ENCODE measurements at places on chromosomes 1 and 21.

DNA sequence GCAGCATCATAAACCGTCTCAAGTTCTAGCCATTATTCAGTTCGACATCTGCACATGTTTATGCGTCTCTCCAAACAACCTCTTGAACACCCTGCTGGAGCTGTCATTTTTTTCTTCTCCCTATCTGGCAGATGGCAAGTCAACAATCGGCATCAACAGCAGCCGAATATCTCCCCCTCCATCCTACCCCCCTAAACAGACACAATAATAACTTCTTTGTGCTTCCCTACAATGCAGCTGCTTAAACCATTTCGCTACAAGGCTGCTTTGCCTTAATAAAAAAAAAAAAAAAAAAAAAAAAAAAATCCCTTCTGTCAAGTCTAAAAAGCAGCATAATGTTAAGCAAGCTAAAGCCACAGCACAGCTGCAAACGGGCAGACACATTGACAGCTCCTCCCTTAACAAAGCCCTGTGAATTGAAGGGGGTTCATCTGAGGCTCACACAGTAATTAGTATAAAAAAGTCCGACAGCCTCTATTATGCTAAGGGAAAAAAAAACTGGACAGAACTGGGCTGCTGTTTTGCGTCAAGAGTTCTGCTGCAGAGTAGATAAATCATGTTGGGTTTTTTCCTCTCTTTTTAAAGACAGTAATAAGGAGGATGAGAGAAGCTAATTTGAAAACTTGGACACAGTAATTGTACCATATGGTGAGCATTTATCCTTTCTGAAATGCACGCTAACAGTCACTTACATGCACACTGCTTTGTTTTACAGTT, 136.4 kb downstream of the AKT3 start:
- no peak for DNase-seq

GRCh38 chr1:156805766-156806511, 10.7 kb downstream of the SH2D2A start:
- no peak for DNase-seq

- DNase-seq, result no peak
These were observed 100.6 kb upstream of the ARTN start for GRCh38 chr1:43832998-43833397.

GRCh38 chr1:78054559-78054958, 8.8 kb downstream of the GIPC2 start:
- no peak for DNase-seq

DNA sequence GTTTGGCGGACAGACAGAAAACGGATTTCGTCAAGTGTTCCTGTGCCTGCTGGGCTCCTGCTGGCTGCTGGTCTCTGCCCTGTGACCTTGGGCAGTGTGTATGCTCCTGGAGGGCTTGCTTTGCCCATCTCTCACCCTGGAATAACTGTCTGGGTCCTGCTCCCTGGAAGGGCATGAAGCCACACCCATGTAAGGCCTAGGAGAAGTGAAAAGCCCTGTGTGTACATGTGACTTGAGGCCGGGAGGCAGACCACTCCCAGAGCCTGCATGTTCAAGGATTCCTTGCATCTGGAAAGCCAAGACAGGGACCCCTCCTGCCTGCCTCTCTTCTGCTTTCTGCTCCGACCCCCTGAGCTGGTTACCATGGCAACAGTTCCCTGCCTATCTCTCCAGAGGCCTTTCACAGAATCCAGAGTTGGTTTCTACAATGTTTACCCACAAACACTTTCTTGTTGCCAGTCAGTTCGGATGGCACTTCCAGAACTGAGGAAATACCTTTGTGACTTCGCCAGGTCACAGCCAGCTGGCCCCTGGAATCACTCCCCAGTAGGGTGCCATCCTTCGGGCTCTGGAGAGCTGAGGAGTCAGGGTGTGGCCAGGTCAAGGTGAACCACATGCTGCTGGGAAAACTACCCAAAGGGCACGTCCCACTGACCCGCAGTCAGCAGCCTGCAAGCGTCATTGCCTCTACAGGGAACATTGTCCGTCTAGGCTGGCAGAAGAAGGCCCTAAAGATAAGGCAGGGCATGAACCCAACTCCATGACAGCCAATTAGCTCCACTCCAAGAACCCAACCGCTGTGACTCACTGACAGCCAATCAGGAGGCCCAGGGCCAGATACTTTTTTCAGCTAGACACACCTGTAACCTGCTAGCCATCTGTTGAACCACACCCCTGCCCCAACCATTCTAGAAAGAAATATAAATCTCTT, 14.7 kb upstream of the GPR37L1 start:
- DNase-seq, result no peak

- peak; percentile 73 for DNase-seq
These were observed 5.9 kb upstream of the STUM start for GRCh38 chr1:226542623-226543103.

DNA sequence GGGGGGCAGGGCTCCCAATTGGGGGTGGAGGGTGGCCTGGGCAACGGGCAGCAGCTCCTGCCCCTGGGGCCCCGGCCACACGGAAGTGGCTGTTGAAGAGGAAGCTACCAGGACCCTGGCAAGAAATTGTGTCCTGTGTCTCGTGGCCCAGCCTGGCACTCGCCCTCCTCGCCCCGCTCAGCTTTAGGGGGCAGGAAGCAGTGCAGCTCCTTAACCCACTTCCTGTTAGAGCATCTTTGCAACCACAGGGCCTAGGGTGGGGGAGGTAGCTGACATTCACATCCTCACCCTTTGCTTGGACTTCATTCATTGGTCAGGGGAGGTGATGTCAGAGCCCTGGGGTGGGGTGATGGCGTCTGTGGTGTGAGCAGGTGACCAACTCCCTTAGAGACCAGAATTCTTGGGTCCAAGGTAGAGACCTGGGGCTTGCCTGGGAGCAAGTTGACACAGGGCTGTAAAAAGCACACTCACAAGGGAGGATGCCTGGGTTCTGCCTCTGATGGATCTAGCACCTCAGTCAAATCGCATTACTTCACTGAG, at the start of gene ARHGAP30:
ARHGAP30 (minus strand) TSS at position 161 of the 540 bp plus-strand sequence. CDS start 267 bp downstream, outside the sequence.
- DNase-seq, result peak; percentile 82

GRCh38 chr1:47578026-47578720, 140.3 kb downstream of the FOXD2 start:
- DNase-seq, result no peak

DNA sequence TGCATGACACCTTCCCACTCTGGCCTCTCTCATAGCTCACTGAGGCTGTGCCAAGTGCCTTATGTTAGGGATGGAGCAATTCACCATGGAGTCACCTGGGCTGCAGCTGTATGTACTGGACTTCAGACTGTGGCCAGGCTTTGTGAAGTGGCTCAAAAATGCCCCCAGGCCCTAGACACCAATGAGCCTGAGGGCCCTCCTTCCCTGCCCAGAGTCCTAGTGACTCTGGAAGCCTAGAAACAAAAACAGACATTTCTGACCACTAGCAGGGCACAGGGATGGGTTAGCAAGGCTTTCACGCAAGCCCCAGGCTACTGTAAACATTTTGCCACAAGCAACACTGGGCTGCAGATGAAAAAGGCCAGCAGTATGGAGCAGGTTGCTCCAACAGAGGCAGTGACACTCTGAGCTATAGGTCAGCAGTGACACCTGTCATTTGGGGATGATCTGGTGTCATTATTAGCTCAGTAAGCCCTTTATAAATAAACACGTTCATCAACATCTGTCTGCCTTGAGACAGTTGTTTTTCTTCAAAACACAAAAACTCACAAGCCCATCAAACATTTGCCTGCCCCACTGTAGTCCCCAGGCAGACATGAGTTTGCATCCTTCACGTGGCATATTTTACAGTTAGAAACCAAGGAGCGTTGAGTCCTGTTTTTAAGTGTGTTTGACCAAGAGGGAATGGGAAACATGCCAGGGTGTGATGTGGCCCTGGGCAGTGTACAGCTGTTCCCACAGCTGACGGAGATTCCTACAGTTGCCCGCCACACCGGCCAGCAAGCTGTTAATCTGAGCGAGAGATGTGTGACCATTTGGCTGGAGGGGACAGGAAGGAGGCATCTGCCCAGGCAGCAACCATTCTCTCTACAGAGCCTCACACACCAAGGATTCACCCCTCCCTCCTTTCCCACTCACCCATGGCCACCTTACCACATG, 66.8 kb downstream of the KCNN3 start:
- DNase-seq, result no peak

GRCh38 chr1:40248412-40248811, 675 bp downstream of the TMCO2 start:
- DNase-seq, result no peak

- no peak for DNase-seq
These were observed 25.7 kb downstream of the SDC3 start for GRCh38 chr1:30882678-30883388.

DNA sequence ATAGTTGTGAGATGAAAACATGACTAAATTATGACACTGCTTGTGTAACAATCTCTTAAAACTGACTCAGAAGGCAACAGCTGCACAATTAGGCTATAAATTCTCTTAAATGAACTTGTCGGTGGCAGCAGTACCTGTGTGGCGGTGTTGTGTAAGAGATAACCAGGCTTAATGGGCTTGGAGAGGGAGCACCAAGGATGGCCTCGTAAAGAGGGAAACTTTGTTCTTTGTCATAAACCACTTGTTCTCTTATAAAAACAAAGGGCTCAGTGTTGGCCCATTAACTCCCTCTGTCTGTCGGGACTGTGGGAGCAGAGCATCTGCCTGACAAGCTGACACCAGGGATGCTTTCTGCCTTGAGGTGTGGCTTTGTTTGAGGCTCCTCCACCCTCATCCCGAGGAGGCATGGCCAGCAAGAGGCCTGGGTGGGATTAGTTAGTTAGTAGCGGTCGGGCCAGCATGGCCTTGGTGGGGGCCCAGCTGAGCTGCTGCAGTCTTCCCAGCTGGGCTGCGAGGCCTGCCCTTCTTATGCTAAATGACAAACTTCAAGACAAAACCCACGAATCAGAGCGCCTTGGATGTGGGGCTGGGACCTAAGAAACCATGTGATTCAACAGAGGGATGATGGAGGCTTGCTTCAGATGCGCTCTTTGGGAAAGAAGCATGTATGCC, 171.4 kb downstream of the CAMTA1 start:
- DNase-seq, result no peak

GRCh38 chr1:41640756-41641474, 156.4 kb upstream of the EDN2 start:
- DNase-seq, result no peak

- no peak for DNase-seq
These were observed 64.1 kb downstream of the PLEKHA6 start for GRCh38 chr1:204295671-204296070.

- no peak for DNase-seq
These were observed 108.3 kb upstream of the CD34 start for GRCh38 chr1:208019257-208019656.

GRCh38 chr1:206577626-206578025, 34.6 kb downstream of the EIF2D start:
- DNase-seq, result peak; percentile 19

- no peak for DNase-seq
These were observed 252.7 kb upstream of the VAMP3 start for GRCh38 chr1:7518411-7518810.

GRCh38 chr1:42993502-42994136, 35.0 kb upstream of the SLC2A1 start:
- no peak for DNase-seq

DNA sequence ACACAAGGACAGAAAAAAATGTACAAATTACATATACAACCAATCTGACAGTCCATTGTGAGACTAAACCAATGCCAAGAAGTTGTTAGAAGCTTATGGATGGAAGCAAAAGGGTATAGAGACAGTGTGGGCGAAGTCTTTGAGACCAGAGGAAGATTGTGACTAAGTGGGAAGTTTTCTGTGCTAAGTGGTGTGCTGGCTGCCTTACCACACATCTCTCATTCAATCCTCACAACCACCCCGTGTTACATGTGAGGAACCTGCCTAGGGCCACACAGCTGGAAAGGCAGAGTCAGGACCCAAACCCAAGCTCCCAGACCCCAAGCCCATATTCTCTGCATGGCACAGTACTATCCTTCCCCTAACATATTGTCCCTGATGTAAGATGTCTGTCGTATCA, 53.5 kb upstream of the DUSP10 start:
- DNase-seq, result no peak

GRCh38 chr1:225329041-225329440, 98.8 kb downstream of the LBR start:
- no peak for DNase-seq

- DNase-seq, result no peak
These were observed 156.6 kb downstream of the GREM2 start for GRCh38 chr1:240455228-240455821.

DNA sequence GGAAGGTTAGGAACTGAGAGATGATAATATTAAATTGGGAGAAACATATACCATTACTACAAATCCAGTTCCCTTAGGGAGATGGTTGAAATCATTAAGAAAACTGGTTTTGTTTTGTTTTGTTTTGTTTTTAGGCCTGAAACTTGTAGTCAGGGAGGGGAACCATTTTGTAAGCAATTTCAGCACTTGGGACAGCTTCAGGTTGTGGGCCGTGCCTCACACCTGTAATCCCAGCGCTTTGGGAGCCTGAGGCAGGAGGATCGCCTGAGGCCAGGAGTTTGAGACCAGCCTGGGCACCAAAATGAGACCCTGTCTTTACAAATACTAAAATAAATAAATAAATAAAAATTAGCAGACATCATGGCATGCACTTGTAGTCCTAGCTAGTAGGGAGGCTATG, 694.3 kb upstream of the NR5A2 start:
- no peak for DNase-seq

GRCh38 chr21:34692458-34693020, 23.7 kb downstream of the CLIC6 start:
- DNase-seq, result no peak

DNA sequence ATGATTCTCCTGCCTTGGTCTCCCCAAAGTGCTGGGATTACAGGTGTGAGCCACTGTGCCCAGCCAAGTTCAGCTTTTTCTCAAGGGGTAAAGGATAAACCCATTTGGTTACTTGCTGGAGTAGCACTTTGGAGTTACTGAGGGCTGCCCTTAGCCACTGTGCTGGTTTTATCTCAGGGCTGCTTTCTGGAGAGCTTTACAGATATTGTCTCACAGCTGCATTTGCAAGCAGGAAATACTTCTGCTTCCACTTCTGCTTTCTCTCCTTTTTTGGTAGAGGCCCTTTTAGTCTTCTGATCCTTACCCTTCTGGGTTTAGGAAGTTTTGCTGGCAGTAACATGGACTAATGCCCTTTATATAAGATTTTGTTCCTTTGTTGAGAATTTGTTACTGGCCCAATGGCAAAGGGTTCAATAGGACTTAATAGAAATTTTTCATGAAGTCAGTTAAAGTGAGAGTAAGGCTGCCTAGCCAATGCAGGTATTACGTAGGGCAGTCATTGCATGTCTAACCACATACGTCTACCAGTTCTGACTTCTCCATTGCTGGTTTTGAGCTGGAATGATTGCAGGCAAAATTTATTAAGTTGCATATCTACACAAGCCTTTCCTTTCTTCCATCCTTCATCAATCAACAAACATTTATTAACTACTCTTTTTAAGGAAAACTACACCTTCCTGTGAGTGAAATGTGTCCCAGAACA, 24.4 kb downstream of the CAP1 start:
- no peak for DNase-seq

DNA sequence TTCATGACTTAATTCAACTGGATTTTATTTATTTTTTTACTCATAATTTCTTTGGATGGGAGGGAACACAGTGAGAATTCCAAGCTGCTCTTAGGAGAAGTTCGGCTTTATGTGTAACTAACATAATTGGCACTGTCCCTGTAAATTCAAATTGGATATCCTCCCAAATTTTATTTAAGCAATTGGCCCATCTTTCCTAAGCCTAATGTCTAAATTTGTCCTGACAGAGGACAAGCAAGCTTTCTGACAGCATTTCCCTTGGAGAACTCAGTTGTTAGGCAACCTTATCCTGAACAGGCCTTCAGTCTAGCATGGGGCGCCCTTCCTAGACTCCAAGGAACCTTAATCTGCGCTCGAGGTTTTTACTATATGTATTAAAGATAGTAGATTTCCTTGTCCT, 550.3 kb downstream of the NUF2 start:
- DNase-seq, result no peak

Data from upper lobe of left lung (tissue), 6 donors.